Ascending aorta (tissue), 2 donors: ENCODE measurements at places on chromosomes 7 and 10. TPM values are rescaled to one million over a fixed set of nuclear protein-coding genes. Genes with fewer than 3 reads are reported as not detected.

The HOXA4 gene
- 2.1 TPM for total RNA-seq

The BRAT1 gene
- 84.0 TPM for total RNA-seq

The UCMA gene
- total RNA-seq, result not detected

The NACAD gene
- 7.1 TPM for total RNA-seq

The CALN1 gene
- 1.2 TPM for total RNA-seq
